Tibial nerve (tissue), 4 donors: ENCODE measurements at places on chromosomes 6 and 20. TPM values are rescaled to one million over a fixed set of nuclear protein-coding genes. Genes with fewer than 3 reads are reported as not detected.

FOXS1 gene
- 9.8 TPM for total RNA-seq

ADGRF1 gene
- total RNA-seq, result not detected

OR2H2 gene
- not detected for total RNA-seq

GRCh38 chr6:157574851-157575424 is 193.9 kb downstream of the ZDHHC14 start:
- no peak for DNase-seq

DNA sequence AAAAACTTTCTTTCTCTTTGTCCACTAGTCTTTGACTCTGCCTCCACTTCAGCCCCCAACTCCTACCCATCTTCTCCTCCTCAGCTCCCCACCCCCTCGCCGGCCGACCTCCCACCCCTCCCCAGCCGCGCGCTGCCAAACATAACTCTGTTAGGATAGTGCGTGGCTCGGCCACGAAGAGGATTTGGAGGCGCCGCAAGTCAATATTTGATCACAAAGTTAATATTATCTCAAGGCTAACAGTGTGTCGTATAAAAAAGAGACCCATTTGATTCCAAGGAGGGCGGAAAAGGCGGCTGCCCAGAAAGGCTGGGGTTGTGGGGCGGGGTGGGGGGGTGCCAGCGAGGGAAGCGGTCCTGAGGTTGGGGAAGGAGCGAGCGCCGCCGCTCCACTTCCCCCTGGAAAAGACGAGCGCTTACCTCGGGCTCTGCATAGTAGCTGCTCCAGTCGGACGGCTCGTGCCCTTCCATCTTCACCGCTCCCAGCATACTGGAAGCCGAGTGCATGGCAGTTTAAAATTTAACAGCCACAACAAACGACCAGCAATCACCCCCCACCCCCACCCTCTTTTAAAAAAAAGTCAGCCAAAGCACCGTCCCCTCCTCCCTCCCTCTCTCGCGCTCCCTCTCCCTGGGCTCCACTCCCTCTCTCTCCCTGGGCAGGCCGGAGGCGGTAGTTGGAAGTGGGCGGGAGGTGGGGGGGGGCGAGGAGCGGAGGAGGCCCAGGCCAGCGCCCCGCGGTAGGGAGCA is 425 bp downstream of the FOXA2 start:
- DNase-seq, result no peak

DNA sequence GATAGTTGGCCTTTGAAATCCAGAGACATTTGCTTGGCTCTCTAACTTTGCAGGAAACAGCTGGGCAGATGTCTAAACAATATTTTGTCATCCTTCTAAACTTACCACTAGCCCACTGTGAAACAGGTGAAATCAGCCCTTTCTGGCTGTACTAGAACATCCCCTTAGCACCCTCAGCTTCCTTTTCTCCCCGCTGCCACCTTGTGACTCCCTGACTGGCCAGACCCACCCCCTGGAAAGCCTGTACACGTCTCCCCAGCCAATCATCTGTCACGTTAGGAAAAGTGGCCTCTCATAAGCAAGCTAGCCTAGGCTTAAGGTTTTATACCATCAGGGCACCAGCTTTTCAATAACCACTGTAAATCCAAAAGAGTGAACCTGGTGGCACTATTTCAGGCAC is 88.6 kb upstream of the E2F3 start:
- no peak for DNase-seq

GRCh38 chr6:39166912-39167290 is 51.9 kb upstream of the SAYSD1 start:
- DNase-seq, result no peak

DNA sequence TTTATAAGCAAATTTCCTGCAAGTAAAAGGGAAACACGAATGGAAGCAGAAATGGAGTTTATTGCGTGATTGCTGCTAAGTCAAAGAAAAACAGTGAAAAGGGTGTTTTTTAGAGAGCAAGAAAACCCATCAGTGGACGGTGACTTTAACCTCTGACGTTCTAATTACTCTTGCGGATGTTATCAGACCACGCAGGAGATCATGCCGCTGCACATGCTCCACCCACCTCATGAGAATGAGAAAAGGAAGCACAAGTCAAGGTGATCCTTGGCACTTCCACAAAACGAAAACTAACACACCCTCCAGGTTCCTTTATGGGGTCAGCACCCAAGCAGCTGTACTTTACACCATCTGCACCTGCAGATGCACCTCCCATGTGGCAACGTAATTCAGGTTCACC is 45.0 kb downstream of the LYRM4 start:
- no peak for DNase-seq

- DNase-seq, result no peak
Measured at GRCh38 chr6:33766921-33767907, 20.5 kb upstream of the IP6K3 start.

GRCh38 chr20:2698912-2699311 is 6.3 kb downstream of the EBF4 start:
- DNase-seq, result no peak

DNA sequence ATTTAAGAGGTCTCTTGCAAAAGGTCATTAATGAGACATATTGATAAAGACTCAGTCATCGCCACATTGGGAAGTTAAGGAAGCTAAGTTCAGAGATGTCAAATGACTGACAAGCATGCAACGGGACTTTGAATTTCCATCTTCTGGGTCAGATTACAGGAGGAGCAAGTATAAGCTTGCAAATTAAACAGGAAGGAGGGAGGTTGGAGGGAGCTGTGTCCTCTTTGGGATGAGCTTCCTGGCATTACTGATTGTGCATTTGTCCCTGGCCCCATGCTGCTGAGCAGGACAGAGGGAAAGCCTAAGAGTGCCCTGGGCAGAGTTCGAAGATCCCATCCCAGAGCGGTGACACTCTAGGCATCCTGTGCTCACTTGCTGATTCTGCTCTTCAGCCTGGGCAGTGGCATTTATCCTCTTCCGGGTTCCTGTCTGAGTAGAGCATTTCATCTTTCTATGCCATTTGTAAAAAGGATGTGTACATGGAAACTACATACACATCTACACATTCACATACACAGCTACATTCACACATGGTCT is 40.5 kb downstream of the SLC22A1 start:
- no peak for DNase-seq

- no peak for DNase-seq
Measured at GRCh38 chr20:7094438-7094997, 327.0 kb downstream of the BMP2 start.

DNA sequence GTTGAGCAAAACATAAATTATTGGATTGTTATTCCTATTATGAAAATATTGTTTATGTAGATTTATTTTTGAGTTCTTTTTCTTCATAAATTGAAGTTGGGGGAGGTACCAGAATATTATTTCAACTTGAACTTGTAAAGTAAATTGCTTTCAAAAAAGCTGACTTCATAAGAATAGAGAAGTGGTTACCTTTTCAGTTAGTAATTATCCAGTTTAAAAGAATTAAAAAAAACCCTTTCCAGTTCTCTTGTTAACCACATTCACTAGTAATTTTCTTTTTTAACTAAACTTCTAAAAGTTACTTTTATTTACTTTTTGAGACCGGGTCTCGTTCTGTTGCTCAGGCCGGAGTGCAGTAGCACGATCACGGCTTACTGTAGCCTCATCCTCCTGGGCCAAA is 124.3 kb downstream of the CDKAL1 start:
- DNase-seq, result no peak
